ENCODE measurements at places on chromosomes 13 and 19.

DNA sequence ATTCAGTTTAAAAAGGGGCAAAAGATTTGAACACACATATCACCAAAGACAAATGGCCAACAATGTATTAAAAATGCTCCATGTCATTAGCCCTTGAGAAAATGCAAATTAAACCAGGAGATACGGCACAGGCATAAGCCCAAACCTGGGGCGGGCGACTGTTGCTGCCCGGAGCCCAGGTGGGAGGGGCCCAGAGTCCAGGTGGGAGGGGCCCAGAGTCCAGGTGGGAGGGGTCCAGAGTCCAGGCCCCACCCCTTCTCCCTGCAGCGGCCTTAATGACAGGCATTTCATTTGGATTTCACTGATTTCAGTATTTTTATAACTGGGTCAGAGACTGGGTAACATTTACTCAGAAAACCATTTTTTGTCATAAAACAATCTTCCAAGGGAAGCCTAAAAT, 78.2 kb downstream of the RASA3 start:
- DNase-seq = no peak

GRCh38 chr13:99067159-99067985, 89.5 kb upstream of the DOCK9 start:
- no peak for DNase-seq

- DNase-seq = no peak
Measured at GRCh38 chr19:49200238-49200862, 42.8 kb downstream of the TRPM4 start.

DNA sequence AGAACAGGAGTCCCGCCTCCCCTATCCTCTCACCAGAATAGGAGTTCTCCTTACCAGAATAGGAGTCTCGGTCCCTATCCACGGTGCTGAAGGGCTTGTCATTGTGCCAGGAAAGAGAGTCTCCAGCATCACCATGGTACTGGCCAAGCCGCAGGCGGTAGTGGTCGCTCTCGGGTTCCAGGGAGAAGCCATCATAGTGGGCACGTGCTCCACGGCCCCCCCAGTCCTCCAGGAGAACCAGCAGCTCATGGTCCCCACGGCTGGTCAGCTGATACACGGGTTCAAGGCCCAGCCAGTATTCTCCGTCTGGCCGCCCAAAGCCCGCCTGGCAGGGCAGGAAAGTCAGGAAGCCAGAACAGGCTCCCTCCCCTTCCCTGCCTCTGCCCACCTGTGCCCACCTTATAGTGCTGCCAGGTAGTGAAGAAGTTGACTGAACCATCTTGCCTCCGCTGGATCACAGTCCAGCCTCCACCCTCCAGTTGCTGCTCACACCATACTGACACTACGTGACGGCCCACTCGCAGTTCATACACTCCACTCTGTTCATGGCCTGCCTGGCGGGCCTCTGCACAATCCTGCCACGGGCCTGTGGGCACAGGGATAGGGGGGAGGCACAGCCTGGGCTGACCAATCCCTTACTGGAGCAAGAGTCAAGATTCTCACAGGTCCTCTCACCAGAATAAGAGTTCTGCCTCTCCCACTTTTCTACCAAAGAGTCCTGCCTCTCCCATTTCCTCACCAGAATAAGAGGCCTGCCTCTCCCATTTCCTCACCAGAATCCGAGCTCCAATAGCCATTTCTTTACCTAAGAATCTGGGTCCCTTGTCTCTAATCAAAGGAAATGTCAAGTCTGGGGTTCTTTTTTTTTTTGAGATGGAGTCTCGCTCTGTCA, 7.4 kb downstream of the SHFL start:
- DNase-seq = no peak

- no peak for DNase-seq
Measured at GRCh38 chr13:114311908-114312307, 2.4 kb upstream of the CHAMP1 start.

DNA sequence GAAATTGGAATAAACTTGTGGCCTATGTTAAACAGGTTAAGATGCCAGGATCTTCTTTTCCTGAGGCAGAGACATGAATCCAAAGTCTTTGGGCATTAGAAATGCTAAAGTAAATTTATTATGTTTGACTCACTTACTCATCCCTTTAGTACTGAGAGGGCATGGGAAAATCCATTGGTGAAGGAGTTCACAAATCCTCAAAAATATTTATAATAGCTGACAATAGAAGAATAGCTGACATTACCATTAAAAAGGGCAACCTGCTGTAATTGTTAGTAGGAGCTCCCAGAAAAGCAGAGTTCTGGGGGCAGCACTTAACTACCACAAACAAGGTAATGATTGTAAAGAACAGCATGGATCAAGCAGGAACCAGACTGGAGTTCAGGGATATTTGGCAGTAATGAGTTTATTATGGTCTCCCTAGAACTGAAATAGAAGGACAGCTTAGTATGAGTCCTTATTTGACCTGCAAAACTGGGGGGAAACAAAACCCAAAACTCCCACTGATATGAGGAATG, 285.8 kb upstream of the KLHL1 start:
- DNase-seq = no peak

- DNase-seq = no peak
Measured at GRCh38 chr19:42324655-42325307, 654 bp upstream of the MEGF8 start.

- no peak for DNase-seq
Measured at GRCh38 chr13:98599502-98600328, 22.8 kb upstream of the STK24 start.

- no peak for DNase-seq
Measured at GRCh38 chr13:91362908-91363307, 15.4 kb downstream of the MIR17HG start.

DNA sequence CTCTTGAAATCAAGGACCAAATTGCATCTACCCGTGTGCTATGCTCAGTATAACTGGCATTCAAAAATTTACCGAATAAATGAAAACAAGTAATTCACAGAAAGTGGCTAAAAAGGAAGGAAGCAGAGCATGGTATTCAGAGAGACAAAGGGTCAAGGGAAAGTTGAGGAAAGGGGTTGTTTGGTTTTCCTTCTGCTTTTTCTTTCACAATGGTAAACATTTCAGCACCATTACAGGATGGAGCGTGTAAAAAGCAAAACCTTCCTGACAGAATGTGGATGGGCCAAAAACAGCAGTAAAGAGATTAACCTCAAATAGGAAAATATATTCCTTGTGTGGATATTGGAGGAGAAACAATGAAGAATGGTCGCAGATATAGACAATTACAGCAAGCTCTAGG, 14.8 kb downstream of the DIAPH3 start:
- DNase-seq = no peak

- no peak for DNase-seq
Measured at GRCh38 chr19:52991484-52991883, 22.2 kb upstream of the ERVV-1 start.

DNA sequence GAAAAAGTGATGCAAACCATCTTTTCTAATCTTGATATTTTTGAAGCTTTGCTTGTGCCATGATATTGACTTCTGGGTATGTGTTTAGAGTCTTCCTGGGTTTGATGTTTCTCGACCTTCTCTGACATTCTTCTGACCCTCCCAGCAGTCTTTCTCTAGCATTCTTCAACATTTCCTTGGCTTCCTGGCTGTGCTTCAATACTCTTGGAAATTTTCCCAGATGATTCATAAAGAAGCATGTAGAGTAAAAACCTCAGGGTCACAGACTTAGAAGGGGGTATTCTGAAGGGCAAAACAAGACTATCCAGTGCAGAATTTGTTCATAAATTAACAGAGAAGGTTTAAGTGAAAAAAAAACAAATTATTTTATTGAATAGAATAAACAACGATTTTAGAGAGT, 946.3 kb upstream of the PCDH9 start:
- DNase-seq = no peak

- no peak for DNase-seq
Measured at GRCh38 chr19:20233105-20233504, 66.1 kb downstream of the ZNF486 start.

DNA sequence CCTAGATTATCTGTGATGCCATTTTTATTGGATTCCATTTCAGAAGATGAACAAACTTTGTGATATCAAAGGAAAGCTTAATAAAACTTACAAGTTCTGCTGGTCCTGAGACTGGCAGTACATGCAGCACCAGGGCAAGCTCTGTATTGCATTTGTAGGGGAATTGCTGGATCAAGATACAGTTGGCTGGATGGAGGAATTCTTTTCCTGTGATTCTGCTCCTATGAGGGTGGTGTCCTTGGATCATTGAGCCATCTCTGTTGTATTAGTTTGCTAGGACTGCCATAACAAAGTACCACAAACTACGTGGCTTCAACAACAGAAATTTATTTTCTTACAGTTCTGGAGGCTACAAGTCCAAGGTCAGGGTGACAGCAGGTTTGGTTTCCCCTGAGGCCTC, 33.9 kb upstream of the CSNK1A1L start:
- DNase-seq = no peak

DNA sequence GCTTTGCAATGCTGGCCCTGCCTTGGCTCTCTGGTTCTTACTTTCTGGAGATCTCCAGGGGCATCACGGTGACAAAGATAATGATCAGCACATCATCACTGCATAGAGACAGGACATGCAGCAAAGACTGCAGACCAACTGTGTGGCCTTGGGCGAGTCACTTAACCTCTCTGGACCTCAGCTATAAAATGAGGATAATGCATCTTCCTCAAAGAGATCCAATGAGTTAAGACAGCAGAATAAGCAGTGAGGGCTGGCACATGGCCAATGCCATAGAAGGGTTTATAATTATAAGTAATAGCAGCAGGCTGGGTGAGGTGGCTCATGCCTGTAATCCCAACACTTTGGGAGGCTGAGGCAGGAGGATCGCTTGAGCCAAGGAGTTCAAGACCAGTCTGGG, 2.4 kb downstream of the MAG start:
- DNase-seq = no peak

DNA sequence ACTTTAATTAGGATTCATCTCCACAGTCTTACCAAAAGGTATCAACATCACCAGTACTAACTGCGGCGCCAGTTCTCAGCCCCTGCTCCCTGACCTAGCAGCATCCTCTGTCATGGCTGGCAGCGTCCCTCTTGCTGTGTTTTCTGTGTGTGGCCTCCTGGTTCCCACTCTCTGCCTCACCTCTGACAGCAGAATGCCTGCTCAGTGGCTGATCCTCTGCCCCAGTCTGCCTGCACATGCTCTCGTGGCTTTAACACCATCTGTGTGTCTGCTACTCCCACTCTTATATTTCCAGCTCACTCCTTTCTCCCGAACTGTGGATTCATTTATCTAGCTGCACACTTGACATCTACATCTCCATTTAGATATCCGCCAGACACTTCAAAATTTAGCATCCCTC, 341.5 kb downstream of the MTUS2 start:
- DNase-seq = no peak

- no peak for DNase-seq
Measured at GRCh38 chr13:105569816-105570215, 965.6 kb downstream of the EFNB2 start.

DNA sequence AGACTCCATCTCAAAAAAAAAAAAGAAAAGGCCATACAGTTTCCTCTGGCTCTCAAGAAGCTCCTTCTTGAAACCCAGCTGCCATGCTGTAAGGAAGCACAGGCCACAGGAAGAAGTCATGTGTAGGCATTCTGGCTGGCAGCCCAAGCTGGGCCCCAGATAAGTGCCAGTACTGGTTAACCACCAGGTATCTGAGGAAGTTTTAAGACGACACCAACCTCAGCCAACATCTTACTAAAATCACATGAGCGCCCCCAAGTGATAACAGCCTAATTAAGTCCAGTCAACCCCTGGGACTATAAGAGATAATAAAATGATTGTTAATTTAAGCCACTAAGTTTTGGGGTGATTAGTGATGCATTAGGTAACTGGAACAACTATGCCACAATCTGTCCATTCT, 27.4 kb upstream of the AKT2 start:
- no peak for DNase-seq

DNA sequence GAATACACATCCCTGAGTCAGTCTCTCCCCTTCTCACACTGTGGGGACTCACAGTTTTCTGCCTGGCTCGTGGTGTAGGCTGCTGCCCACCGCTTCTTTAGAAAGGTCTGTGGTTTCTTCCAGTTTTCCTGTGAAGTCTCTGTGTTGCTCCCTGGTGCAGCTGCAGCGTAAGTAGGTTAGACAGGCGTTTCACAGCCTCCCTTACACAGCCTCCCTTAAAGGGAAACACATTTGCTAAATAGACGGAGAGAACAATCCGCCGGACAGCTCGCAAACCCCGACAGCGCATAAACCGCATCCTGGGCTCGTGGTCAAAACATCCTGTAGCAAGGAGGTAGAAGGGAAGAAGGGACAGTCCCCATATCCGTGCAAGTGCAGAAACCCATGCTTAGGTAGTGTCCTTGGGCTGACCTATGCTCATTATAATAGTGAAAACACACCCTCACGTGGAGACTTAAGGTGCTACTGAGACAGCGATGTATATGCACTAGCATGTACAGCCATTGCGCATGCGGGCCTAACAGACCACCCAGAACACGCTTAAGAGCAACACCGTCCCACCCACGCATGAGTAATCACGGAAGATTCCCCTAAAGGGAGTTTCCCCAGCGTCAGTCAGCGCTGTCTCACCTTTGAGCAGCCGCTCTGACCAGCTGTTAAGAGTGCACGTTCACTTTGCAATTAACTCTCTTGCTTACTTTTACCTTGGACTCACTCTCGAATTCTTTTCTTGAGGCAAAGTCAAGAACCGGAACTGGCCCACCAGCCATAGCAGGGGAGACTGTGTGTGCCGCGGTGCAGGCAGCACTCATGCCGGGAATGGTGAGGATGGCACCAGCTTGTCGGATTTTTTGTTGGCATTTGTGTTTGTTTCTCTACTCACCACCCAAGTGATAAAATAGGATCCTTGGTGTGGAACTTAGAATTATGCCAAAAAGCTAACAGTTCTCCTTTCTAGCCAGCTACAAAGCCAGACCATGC, 16.6 kb downstream of the SIGLEC8 start:
- DNase-seq = peak; percentile 90

- no peak for DNase-seq
Measured at GRCh38 chr13:43489233-43489632, 297.5 kb downstream of the ENOX1 start.

- no peak for DNase-seq
Measured at GRCh38 chr13:62663767-62664166, 1248.1 kb upstream of the PCDH20 start.

- DNase-seq = no peak
Measured at GRCh38 chr19:16327911-16328823, 3.5 kb downstream of the KLF2 start.

DNA sequence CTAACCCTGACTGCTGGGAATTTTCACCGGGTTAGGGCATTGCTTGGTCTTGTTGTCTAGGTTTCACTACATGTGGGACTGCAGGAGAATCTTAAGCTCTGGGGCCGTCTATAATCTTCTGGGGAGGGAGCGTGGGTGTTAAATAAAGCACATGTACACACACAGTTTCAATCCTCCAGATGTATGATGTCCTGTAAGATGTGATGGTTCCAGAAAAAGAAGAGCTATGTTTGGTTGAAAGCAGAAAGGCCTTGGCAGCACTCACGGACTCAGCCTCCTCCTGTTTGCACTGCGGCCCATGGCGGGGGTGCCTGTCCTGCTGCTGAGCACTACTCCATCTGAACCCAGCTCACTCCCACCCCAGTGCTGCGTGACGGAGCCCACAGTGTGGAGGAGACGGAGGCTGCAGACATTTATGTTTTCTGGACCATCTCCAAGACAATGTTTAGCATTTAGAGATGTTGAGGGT, 343.5 kb downstream of the TEX29 start:
- DNase-seq = no peak

Measured in activated T-cell treated with anti-CD3 and anti-CD28 coated beads for 24 hours (primary cell).